Activated CD8-positive, alpha-beta memory T cell treated with anti-CD3 and anti-CD28 coated beads, Interleukin-2, amount 50 U/mL, for 48 hours (primary cell): ENCODE measurements at places on chromosomes 5 and 9.
A peak's percentile ranks its signal among the peaks of the same experiment; 100 is the strongest.

- no peak for DNase-seq
Measured at GRCh38 chr9:101764472-101764871, 26.0 kb upstream of the GRIN3A start.

- DNase-seq = no peak
Measured at GRCh38 chr5:15304066-15304731, 195.8 kb upstream of the FBXL7 start.

- DNase-seq = peak; percentile 99
Measured at GRCh38 chr9:129626079-129626624, at the start of gene NTMT1. TSS of gene NTMT1 (plus strand) at chr9:129626163. CDS start at chr9:129632704, 6,541 bp downstream.

DNA sequence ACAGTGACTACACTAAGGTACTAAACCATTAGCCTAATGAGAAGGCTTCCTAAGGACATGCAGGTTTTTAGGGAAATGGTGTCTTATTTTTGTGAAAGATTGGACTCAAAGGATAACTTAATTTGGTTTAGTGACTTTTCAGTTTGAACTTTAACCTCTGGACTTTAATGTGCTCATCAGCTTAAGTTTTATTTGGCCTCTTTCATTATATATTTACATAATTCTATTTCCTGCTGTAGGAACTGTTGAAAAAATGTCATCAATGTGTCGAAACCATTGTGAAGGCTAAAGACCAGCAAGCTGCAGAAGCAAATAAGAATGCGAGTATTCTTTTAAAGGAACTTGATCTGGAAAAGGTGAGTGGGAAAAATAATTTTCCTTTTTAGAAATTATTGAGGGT lies 34.3 kb upstream of the EIF4EBP3 start:
- DNase-seq = no peak

- no peak for DNase-seq
Measured at GRCh38 chr9:21681641-21682040, 120.8 kb upstream of the MTAP start.

DNA sequence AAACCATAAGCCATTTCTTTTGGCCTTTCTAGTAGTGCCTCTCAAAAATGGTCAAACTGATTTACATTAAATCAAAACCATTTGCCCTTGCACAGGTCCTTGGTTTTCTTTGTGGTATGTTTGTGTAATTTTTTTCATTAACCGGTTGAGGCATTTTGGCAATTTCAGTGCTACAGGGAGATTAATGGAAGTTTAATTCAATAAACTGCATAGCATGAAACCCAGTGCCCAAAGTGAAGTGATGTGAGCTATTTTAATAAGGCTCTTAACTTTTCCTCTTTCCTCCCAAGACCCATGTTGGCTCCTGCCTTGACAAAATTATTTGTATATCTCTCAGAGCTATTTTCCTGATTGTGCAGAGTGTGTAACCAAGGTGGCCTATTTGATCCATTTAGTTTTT lies 326.2 kb upstream of the SEMA6A start:
- no peak for DNase-seq

GRCh38 chr9:8555762-8556500 lies 756.4 kb upstream of the DMAC1 start:
- DNase-seq = no peak
